ENCODE measurements at places on chromosomes 16 and 17.
A peak's percentile ranks its signal among the peaks of the same experiment; 100 is the strongest.

DNA sequence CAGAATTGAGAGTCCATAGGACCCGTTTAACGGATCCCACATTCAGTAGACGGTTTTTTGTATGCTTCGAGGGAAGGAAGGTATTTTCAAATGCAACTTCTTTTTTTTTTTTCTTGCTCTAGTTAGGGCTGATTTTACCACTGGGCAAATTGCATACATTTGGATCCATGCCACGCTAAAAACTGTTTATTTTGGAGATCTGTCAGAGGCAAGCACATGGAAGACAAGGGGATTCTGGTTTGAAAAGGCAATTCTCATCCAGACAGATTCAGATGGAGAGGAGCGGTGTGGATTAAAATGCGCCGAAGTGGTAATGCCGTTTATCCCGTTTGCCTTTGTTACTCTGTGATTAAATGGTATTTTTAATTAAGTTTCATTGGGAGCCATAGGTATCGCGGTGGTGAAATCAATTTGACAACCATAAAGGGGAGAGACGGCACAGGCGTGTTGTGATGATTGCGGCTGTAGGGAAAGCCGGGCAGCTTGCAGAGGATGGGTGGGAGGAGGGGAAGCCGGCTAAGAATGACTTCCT, 170.4 kb downstream of the IRX3 start:
- DNase-seq = no peak

DNA sequence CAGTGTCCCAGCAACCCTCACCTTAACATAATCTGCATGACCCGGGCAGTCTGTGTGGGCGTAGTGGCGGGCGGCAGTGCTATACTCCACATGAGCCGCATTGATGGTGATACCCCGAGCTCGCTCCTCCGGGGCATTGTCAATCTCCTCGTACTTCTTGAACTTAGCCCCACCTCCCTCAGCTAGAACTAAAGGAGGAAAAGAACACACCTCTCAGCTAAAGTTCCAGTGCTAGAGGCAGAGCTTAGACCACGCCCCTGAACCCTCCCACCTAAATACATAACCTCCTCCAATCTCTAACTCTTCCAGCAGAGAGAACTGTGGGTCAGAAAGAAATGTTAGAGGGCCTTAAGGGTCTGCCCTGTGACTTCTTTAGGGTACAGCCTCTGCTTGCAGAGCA, 855 bp downstream of the TUFM start:
- DNase-seq = no peak

DNA sequence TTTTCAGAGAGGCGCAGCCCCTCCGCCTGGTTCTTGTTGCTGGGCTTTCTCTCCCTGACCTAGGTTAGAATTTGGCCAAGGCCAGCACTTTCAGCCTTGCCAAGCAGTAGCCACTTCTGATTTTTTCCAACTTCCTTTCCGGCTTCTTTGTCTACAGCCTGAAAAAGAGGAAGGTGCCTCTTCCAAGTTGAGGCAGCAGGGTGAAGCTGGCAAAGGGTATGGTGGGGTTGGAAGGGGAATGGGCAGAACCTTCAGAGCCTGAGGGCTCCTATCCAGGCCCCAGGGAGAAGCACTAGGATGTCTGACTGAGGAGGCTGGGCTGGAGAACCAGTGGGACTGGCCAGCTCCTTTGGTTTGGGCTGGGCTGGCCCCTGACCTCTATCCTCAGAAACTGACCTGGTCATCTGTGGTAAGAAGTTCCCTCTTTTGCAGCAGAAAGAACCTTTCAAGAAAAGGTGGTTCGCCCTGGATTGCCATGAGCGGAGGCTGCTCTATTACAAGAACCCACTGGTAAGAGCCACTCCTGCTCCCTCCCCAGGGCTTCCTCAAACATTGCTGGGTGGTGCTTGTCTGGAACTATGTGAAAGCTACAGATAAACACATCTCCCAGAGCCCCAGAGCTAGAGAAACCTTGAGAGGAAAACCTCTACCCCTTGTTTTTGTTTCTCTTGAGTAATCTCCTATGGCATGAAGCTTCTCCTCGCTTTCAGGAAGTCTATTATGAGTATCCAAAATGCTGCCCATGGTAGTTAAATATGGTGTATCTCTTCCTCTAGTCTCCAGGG, 16.6 kb upstream of the RNF135 start:
- no peak for DNase-seq

DNA sequence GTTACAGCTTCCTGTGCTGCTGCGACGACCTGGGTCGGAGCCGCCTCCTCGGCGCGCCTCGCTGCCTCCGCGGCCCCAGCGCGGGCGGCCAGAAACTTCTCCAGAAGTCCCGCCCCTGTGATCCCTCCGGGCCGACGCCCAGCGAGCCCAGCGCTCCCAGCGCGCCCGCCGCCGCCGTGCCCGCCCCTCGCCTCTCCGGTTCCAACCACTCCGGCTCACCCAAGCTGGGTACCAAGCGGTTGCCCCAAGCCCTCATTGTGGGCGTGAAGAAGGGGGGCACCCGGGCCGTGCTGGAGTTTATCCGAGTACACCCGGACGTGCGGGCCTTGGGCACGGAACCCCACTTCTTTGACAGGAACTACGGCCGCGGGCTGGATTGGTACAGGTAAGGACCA, 746 bp downstream of the HS3ST2 start:
- peak; percentile 18 for DNase-seq

- DNase-seq = peak; percentile 51
These were observed at the start of gene LIMD2 for GRCh38 chr17:63699638-63700527. Gene LIMD2, minus strand, starts transcription at chr17:63700125. Its CDS starts 827 bp downstream, at chr17:63699298.

DNA sequence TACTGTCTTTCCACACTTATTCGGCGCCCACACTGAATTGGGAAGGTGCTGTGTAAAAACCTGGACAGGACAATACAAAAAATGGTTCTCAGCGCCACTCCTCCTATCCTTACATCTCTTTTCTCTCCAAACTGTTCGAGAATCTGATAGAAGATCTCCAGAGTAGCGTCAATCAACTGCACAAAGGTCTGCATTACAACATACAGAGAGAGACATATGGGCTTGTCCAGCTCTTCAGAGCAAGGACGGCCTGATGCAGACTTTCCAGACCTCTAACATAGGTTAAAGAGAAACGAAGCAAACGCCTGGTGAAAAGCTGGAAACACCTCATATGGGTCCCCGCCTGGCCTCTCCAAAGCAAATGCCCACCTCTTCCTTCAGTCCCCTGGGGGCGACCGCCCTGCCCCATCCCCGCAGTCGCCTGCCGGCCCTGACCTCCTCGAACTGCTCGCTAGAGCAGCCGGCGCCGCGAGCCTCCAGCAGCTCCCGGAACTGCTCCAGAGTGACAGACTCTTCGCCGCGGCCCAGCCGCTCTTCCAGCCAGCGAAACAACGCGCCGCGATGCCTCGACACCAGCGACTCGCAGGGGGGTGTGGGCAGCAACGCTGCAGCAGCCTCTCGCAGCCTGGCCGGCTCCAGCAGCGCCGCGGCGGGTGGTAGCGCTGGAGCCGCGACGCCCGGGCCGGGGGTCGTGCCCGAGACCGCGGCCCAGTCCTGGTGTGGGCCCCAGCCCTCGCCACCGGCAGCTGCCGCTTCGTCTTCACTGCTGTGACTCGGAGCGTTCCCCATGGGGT, 526 bp downstream of the ZZEF1 start:
- DNase-seq = peak; percentile 62

GRCh38 chr17:34285286-34285792, at the start of gene CCL11:
Gene CCL11, plus strand, starts transcription at chr17:34285742. Its CDS starts 67 bp downstream, at chr17:34285809.
- no peak for DNase-seq

- DNase-seq = no peak
These were observed 111.0 kb downstream of the N4BP1 start for GRCh38 chr16:48498769-48499631.

GRCh38 chr17:45345246-45345553, 28.4 kb upstream of the MAP3K14 start:
- DNase-seq = no peak

DNA sequence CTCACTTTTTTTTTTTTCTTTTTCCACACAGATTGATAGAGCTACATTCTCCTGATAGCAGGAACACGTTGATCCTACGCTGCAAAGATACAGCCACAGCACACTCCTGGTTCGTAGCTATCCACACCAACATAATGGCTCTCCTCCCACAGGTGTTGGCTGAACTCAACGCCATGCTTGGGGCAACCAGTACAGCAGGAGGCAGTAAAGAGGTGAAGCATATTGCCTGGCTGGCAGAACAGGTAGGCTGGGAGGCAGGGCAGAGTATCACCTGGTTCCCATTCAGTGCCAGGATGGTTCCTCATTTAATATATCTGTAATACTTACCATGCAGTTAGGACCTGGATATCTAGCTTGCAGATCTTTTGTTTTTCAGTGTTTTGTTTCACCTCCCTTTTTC, 51.1 kb upstream of the VPS4A start:
- DNase-seq = no peak

DNA sequence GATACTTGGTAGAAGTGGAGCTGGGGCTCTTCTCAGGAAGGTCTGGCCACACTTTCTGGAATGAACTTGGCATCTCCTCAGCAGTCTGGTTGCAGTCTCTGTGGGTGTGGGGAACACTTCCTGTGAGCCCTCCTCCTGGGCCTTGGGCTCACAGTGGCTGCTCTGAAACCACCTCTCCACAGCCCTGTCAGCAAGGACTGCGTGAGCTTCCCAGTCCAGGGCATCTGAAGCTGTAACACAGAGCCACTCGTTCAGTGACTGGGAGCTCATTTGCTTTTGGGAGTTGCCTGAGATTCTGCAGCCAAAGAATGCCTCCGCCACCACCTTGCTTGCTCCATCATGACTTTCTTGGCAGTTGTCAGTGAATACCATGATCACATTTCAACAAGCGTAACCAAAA, 60.0 kb downstream of the CLEC16A start:
- DNase-seq = no peak

GRCh38 chr17:58823051-58823525, 67.4 kb downstream of the PPM1E start:
- no peak for DNase-seq

DNA sequence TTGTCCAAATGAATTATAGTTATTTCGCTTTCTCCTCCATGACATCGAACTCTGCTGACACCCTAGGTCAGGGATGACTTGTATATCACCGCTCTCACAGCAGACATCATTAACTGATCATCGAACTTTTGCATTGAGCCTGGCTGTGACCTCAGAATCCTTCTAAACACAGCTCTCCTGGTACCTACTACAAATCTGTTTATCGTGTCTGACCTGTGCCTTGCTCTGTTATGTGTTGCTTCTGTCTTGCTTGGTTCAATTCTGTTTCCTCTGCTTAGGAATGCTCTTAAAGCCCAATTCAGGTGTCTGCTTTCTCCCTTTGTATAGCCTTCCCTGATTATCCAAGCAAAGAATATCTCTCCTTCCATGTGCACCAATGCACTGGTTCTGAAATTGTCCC, 78.3 kb downstream of the CYLD start:
- no peak for DNase-seq

- DNase-seq = no peak
These were observed 9.9 kb upstream of the SPPL2C start for GRCh38 chr17:45834471-45835396.

DNA sequence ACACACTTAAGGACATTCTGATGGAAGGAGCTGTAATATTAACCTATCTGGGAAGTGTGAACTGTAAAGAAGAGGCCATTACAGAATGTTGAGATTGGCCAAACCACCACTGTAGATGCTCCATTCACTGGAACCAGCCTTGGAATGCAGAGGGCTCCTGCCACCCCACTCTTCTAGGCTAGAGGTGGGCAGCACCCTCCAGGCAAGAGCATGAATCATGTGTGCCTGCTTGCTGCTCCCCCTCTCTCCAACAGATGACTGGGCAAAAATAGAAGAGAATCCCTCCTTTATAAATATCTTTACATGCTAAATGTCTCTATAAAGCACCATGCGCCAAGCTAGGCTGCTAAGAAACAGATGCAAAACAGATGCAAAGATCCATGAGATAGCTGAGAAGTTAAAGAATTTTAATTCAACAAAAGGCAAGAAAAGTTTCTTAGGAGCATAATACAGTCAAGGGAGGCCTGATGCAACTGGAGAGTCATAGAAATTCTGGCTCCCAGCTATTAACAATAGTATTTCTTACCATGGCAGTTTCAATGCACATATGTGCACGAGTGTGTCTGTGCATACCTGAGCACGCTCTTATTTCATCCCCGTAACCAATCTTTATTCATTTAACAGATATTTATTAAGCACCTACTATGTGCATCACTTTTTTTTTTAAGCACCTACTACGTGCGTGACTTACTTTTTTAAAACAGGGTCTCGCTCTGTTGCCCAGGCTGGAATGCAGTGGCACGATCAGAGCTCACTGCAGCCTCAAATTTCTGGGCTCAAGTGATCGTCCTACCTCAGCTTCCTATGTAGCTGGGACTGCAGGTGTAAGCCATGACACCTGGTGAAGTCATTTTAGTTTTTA, 53.6 kb downstream of the GRIN2A start:
- no peak for DNase-seq

GRCh38 chr16:24023621-24024020, 187.8 kb downstream of the PRKCB start:
- no peak for DNase-seq

Data from mesothelial cell of epicardium (in vitro differentiated cells).